Esophagus muscularis mucosa (tissue), 4 donors: ENCODE measurements at places on chromosomes 4 and X. TPM values are rescaled to one million over a fixed set of nuclear protein-coding genes. Genes with fewer than 3 reads are reported as not detected.

Gene PCDH7
- 356 TPM for total RNA-seq

Gene DOK7
- 1.7 TPM for total RNA-seq

Gene NFXL1
- 10.7 TPM for total RNA-seq

Gene FREM3
- not detected for total RNA-seq

Gene CLDN34
- not detected for total RNA-seq

Gene COMMD8
- total RNA-seq, result 11.6 TPM

Gene SUPT20HL1
- not detected for total RNA-seq

Gene VSIG4
- 64.0 TPM for total RNA-seq

Gene NRK
- total RNA-seq, result 10.8 TPM

DNA sequence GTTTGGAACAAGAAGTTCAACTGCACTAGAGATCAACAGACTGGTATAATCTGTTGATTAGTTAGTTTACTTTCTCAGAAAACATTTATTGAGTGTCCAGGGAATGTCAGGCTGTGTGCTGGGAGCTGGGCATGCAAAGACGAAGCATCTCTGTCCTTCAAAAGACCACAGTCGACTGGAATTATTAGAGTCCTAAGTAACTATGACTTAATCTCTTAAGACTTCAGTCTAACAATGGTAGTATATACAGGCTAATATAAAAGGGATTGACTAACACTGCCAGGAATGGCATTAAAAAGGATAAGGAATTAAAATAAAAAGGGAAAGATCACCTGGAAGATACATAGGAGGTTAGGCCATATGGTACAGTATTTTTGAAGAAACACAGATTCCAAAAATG is 128.7 kb downstream of the WDFY3 start:
- no peaks in the 10 kb centered on the region for H3K27me3 ChIP-seq
- no peak overlapping the region for H3K4me3 ChIP-seq
- DNase-seq, result no peak
- no peaks in the 10 kb centered on the region for H3K4me1 ChIP-seq

- no peak overlapping the region for H3K27ac ChIP-seq
- H3K27me3 ChIP-seq, result no peaks in the 10 kb centered on the region
- DNase-seq, result no peak
- H3K4me3 ChIP-seq, result no peak overlapping the region
These were observed 298.5 kb upstream of the NR3C2 start for GRCh38 chr4:148740701-148741100.

DNA sequence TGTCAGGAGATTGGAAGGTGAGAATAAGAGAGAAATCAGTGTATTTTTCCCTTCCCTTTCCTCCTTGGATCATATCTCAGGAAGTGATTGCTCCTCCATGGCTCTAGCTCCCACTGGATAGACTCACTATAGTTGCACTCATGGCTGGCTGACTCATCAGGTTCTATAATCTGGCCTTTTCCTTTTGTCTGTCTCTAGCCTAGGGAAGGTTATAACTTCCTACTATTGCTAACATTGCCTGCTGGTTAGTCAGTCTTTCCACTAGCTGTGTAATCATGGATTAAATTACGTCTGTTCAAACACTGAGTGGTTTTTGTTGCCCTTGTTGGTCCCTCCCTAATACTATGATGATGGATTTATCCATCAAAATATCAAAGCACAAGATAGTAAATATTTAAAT is 195.5 kb upstream of the VEGFC start:
- H3K36me3 ChIP-seq, result no peaks in the 10 kb centered on the region
- DNase-seq, result no peak
- no peak overlapping the region for H3K4me3 ChIP-seq

GRCh38 chr4:70181864-70182263 is 13.7 kb upstream of the ODAM start:
- H3K27ac ChIP-seq, result no peak overlapping the region
- no peaks in the 10 kb centered on the region for H3K27me3 ChIP-seq
- H3K36me3 ChIP-seq, result no peaks in the 10 kb centered on the region
- no peaks in the 10 kb centered on the region for H3K4me1 ChIP-seq
- DNase-seq, result no peak
- no peak overlapping the region for H3K4me3 ChIP-seq

DNA sequence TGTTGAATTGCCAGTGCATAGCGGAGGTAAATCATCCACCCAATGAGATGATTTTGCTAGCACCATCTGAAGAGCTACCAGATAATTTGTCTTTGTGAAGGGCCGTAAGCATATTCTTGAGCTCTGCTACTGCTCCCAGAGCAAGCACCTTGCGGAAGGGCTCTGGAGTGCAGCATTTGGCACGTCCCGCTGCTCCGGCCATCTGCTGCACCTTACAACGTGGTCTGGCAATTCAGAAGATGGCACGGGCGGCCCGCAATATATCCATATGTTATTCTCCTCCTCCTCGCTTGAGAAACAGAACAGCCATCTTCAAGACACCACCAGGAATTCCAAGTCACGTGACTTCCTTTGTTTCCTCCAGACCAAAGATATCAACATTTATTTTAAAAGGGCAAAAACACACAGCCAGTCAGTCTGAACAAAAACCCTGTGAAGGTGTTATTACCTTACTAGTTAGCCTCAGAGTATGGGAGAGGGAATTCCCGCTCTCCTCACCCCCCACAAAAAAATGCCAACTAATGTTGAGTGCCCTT is 1095.7 kb upstream of the TENM3 start:
- no peak overlapping the region for H3K27ac ChIP-seq
- no peak overlapping the region for H3K4me3 ChIP-seq
- DNase-seq, result no peak
- H3K36me3 ChIP-seq, result no peaks in the 10 kb centered on the region

DNA sequence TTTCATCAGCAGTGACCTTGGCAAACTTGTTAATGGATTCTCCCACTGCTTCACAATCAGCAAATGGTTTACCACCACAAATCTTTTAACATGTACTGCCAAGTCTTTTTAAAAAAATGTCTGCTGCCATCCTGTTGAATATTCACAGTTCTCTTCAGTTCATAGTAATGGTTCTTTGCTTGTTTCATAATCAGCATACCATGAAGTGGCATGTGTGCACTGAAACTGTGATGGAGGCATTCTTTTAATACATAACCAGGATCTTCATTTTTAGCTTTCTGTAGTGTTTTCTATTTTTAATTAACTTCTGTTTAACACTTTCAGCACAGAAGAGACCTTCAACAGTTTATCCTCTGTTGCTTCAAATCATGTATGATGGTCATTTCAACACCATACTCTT is 230.1 kb upstream of the ARSJ start:
- peaks cover 11% of the 10 kb centered on the region for H3K4me1 ChIP-seq
- DNase-seq, result no peak
- no peak overlapping the region for H3K4me3 ChIP-seq
- no peak overlapping the region for H3K27ac ChIP-seq

GRCh38 chrX:56813318-56813837 is 84.3 kb downstream of the NBDY start:
- no peak overlapping the region for H3K4me3 ChIP-seq
- DNase-seq, result no peak
- no peaks in the 10 kb centered on the region for H3K27me3 ChIP-seq
- no peak overlapping the region for H3K27ac ChIP-seq
- peaks cover 3% of the 10 kb centered on the region for H3K36me3 ChIP-seq

DNA sequence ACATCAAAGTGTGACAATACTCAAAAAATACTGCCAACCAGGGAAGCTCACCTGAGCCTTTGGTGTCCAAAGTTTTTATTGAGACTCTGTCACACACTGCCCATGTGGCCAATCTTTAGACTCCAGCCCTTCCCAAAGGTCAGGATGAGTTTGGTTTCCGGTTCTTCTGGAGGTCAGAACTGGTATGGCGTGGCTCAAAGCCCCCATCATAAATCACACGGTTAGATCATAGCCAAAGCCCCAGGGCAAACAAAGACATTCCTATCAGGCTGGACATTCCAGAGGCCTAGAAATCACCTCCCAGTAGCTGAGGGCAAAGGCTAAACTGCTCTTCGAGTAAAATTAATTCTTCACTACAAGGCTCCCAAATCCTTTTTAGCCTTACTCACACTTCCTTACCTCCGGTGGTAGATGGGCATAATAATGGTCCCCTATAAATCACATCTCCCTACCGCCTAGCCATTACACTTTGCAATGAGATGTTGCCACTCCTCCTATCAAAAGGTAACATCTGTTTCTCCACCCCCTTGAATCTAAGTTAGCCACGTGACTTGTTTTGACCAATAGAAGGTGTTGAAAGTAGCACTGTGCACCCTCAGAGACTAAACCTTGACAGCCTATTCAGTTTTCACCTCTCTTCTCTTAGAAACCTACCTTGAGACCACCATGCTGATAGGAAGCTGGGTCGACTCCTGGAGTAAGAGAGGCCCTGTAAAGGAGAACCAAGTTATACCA is 137.8 kb upstream of the DUSP21 start:
- H3K27me3 ChIP-seq, result no peaks in the 10 kb centered on the region
- H3K4me1 ChIP-seq, result no peaks in the 10 kb centered on the region
- no peak overlapping the region for H3K4me3 ChIP-seq
- no peak overlapping the region for H3K27ac ChIP-seq
- H3K36me3 ChIP-seq, result no peaks in the 10 kb centered on the region
- no peak for DNase-seq

GRCh38 chrX:28626515-28626914 is 39.3 kb downstream of the IL1RAPL1 start:
- H3K27me3 ChIP-seq, result no peaks in the 10 kb centered on the region
- H3K4me1 ChIP-seq, result no peaks in the 10 kb centered on the region
- H3K4me3 ChIP-seq, result no peak overlapping the region
- no peak overlapping the region for H3K27ac ChIP-seq
- DNase-seq, result no peak
- H3K36me3 ChIP-seq, result no peaks in the 10 kb centered on the region

DNA sequence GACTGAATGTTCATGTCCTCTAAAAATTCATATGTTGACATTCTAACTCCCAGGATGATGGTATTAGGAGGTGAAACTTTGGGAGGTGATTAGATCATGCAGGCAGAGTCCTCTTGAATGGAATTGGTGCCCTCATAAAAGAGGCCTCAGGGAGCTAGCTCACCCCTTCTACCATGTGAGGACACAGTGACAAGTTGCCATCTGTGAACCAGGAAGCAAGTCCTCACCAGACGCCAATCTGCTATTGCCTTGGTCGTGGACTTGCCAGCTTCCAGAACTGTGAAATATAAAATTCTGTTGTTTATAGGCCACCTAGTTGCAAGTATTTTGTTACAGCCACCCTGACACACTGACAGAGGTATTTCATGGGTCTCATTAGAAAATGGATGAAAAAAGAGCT is 28.5 kb upstream of the LONRF3 start:
- no peak overlapping the region for H3K4me3 ChIP-seq
- H3K27ac ChIP-seq, result no peak overlapping the region
- H3K27me3 ChIP-seq, result no peaks in the 10 kb centered on the region
- no peak for DNase-seq

- no peak overlapping the region for H3K4me3 ChIP-seq
- H3K27ac ChIP-seq, result no peak overlapping the region
- DNase-seq, result no peak
- no peaks in the 10 kb centered on the region for H3K4me1 ChIP-seq
- no peaks in the 10 kb centered on the region for H3K27me3 ChIP-seq
These were observed 187.9 kb upstream of the FAM9B start for GRCh38 chrX:9221781-9222180.

- H3K27ac ChIP-seq, result no peak overlapping the region
- H3K4me1 ChIP-seq, result no peaks in the 10 kb centered on the region
- no peak overlapping the region for H3K4me3 ChIP-seq
- H3K27me3 ChIP-seq, result no peaks in the 10 kb centered on the region
- no peak for DNase-seq
These were observed 1180.8 kb upstream of the PABPC4L start for GRCh38 chr4:135382280-135382959.

DNA sequence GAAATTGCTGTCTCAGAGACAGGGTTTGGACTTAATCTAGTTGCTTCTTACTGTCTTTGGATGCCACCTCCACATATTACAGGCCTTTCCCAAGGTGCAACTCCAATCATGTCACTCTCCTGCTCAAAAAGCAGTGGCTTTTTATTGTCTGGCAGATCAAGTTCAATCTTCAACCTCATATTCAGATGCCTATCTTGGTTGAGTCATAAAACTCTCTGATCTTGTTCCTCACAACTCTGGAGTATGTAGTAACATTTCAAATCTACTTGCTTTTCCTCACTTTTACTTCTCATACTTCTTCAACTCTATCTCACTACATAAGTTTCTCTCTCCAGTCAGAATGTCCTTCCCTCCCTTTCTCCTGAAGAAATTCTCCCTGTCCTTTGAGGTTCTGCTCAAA is 180.6 kb downstream of the VSIG4 start:
- no peaks in the 10 kb centered on the region for H3K27me3 ChIP-seq
- no peak for DNase-seq
- H3K4me3 ChIP-seq, result no peak overlapping the region
- H3K27ac ChIP-seq, result no peak overlapping the region
- no peaks in the 10 kb centered on the region for H3K4me1 ChIP-seq
- H3K36me3 ChIP-seq, result no peaks in the 10 kb centered on the region

- no peaks in the 10 kb centered on the region for H3K4me1 ChIP-seq
- no peaks in the 10 kb centered on the region for H3K27me3 ChIP-seq
- no peak for DNase-seq
- H3K36me3 ChIP-seq, result no peaks in the 10 kb centered on the region
These were observed 240.0 kb upstream of the RPS6KA3 start for GRCh38 chrX:20506739-20507138.

GRCh38 chr4:6183740-6184139 is 16.6 kb downstream of the JAKMIP1 start:
- H3K4me1 ChIP-seq, result no peaks in the 10 kb centered on the region
- H3K27ac ChIP-seq, result no peak overlapping the region
- H3K4me3 ChIP-seq, result no peak overlapping the region
- no peaks in the 10 kb centered on the region for H3K27me3 ChIP-seq

GRCh38 chr4:144565527-144566195 is 80.3 kb upstream of the HHIP start:
- no peaks in the 10 kb centered on the region for H3K36me3 ChIP-seq
- DNase-seq, result no peak
- no peak overlapping the region for H3K4me3 ChIP-seq
- H3K4me1 ChIP-seq, result peaks cover 5% of the 10 kb centered on the region
- H3K27ac ChIP-seq, result no peak overlapping the region
- no peaks in the 10 kb centered on the region for H3K27me3 ChIP-seq

GRCh38 chr4:52038103-52038912 is at the start of gene SGCB:
Gene SGCB (minus strand): TSS chr4:52038299. CDS start chr4:52038259, 40 bp downstream.
- no peak for DNase-seq
- H3K4me3 ChIP-seq, result peak within 1 kb of the TSS; percentile 89
- H3K27me3 ChIP-seq, result no peaks in the 10 kb centered on the region
- H3K36me3 ChIP-seq, result no peaks in the 10 kb centered on the region
- peak within 1 kb of the TSS; percentile 81 for H3K27ac ChIP-seq
- peaks cover 31% of the 10 kb centered on the region for H3K4me1 ChIP-seq

DNA sequence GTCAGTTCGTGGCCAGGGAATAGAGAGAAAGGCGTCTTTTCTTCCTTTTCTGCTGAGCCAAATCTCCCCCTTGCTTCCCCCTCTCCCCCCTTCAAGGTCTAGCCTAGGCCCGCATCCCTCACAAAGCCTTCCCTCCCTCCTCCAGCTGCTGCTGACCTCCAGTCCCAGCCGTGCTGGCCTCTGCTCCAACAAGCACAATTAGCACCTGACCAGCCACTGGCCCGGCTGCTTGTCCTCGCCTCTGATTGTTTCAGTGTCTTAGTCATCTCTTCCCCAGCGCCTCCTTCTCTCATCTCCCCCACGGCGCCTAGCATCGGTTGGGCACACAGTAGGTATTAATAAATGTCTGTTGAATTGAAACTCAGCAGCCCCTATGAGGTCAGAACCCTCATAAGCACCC is 4.2 kb downstream of the ELF4 start:
- no peaks in the 10 kb centered on the region for H3K36me3 ChIP-seq
- no peak overlapping the region for H3K27ac ChIP-seq
- H3K27me3 ChIP-seq, result no peaks in the 10 kb centered on the region

- no peaks in the 10 kb centered on the region for H3K36me3 ChIP-seq
- H3K4me3 ChIP-seq, result no peak overlapping the region
- H3K27me3 ChIP-seq, result no peaks in the 10 kb centered on the region
- H3K27ac ChIP-seq, result no peak overlapping the region
- no peak for DNase-seq
These were observed 42.9 kb upstream of the TAB3 start for GRCh38 chrX:30931920-30932319.
